ENCODE measurements at places on chromosomes 12 and 14.

DNA sequence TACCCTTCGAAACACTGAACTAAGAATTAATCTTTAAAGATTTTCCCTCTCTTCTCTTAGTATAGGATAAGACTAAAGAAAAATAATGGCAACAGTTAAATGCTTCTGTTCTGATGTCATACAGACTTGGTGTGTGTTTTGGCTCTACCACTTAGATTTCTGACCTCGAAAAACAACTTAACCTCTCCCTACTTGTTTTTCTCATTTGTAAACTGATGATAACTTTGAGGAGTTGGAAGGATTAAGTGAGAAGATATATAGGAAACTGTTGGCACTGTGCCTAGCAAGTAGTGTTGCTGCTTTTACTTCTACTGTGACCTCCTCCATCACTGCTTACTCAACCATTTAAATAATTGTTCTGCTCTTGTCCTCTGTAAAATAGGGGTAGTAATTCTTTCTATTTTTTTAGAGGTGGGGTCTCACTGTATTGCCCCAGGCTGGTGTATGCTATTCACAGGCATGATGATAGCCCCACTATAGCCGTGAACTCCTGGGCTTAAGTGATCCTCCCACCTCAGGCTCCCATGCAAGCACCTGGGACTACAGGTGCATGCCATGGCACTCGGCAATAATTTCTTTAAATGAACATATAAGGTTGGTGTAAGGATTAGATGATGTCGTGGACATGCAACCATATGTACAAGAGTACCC, 22.4 kb downstream of the PALS1 start:
- no peak for DNase-seq

DNA sequence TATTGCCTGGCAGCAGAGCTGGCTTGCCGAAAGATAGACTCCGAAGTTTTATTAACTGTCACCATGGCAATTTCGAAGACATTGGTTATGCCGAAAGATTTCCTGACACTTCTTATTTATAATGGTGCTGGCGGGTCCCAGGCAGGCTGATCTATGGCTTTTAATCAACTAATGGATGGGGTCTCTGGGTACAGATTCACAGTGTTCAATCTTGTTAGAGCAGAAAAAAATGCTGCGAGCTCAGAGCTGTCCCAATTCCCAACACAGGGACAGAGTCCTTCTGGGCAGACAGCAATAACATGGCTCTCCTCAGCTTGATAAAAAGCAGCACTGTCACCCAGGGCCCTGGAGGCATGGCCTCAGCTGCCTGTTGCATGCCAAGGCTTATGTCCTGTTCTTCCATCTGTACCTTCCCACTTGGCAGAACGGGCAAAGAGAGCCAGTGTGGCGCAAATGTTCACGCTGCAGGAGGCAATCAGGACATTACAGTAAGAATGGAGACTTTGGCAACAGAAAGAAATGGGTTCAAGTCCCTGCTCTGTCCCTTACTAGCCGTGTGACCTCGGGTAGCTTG, 228.2 kb upstream of the PWP1 start:
- no peak for DNase-seq

- DNase-seq, result no peak
Measured at GRCh38 chr12:106145539-106146447, 7.0 kb upstream of the NUAK1 start.

DNA sequence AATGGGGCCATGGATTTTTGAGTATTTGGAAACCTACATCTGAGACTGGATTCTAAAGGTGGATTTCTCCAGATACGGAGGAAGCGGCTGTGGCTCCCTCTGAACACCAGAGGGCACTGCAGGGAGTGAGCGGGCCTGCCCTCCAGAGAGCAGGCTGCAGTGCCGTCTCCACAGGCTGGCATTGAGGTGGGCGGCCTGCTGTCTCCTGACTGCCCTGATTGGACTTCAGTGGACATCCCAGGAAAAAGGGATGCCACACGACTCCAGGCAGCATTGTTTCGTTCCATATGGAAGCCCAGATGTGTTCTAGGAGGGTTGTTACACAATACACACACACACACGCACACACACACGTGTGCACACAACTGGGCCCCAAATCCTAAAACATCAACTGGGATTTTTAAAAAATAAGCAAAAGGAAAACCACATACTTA, 20.9 kb upstream of the ANO2 start:
- peak; percentile 79 for DNase-seq

DNA sequence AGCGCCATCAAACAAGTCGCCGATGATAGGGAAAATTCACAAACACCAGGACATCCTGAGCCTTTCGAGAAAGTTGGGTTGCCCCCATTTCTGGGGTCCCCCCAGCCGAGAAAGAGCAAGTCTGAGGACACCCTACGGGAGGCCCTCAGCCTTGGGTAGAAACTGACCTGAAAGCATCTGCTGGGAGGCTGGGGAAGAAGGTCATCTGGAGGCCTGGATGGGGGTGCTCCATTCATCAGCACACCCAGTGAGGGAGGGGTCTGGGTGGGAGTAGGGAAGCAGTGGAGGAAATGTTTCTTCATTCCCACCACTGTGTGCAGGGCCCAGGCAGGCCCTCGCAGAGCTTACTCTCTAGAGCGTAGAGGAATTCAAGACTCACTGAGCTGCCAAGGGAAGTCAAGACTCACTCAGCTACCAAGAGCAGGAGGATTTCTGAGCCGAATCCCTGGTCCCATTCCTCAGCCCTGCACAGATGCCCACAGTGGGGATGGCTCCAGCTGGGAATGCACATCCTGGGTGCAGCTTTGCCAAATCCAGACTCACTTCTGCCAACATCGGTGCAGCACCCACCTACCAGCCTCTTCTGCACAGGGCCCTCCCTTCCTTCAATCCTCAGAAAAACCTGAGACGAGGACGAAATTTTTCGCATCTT, 38.1 kb downstream of the DIO3 start:
- DNase-seq, result no peak

All from AG08396 (cell line).